Cortex of kidney (tissue), 1 donor: ENCODE measurements at places on chromosomes 4 and X.

- DNase-seq = no peak
These were observed 60.2 kb downstream of the CHRNA9 start for GRCh38 chr4:40395166-40395900.

- no peak for DNase-seq
These were observed 190.3 kb upstream of the SPOCK3 start for GRCh38 chr4:167424341-167425256.

DNA sequence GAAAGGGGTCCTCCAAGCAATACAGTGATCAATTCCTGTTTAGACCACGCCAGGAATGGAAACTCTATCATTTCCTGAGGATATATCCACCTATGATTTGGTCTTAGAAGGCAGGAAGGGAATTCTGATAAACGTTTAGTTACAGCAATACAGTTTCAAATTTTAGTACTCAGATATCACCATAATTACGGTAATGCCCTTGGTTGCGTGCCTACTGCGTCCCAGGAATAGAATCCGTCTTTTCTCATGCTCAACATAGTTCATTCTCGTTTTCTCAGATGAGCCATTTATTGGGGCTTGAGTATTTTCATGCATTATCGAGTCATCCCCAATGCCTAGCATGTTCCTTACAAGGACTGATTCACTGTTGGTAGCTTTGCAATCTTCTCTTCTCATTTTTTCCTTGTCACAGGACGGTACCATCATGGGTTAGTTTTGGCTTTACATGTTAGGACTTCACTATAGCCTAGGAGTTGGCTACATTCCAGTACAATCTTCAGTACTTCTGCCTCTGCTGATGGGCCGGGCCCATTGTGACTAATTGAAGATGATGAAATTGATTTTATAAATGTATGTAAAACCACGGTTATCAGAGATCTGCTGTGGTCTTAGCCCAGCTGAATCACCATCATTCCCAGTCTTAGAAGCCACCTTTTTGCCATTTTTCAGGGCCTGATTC, 4.4 kb upstream of the PRKX start:
- no peak for DNase-seq

GRCh38 chrX:37846558-37846933, 825 bp downstream of the DYNLT3 start:
- no peak for DNase-seq

GRCh38 chr4:52421811-52422213, 237.3 kb downstream of the USP46 start:
- no peak for DNase-seq

GRCh38 chrX:53093748-53094581, at the start of gene KANTR:
Gene KANTR (plus strand): TSS chrX:53094142. CDS start chrX:53124273, 30,131 bp downstream.
- peak; percentile 5 for DNase-seq

DNA sequence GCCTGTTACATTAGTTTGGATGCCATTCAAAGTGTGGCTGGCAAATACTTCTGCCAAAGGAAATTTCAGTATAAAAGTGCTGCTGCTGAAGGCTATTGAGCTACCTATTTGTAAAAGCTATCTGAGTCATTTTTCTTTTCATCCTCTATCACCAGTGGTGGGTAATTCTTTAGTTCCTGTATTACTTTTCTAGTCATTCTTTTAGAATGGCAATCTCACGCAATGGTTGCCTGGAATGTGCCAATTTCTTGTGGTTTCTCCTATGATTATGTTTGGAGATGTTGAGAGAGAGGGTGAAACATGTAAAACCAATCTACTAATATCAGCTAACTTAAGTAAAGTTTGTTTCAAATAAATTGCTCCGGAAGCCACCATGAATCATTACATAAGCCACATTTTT, 685.0 kb downstream of the RAPGEF2 start:
- DNase-seq = no peak

GRCh38 chr4:3862640-3863420, 96.6 kb downstream of the ADRA2C start:
- no peak for DNase-seq

DNA sequence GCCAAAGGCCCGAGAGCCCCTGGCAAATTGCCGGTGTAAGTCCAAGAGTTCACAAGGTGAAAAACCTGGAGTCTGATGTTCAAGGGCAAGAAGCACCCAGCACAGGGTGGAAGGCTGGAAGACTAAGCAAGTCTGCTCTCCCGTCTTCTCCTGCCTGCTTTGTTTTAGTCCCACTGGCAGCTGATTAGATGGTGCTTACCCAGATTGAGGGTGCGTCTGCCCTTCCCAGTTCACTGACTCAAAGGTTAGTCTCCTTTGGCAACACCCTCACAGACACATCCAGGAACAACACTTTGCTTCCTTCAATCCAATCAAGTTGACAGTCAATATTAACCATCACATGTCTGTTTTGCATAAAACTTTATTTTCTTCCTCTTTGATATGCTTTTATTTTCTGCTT, 157.4 kb downstream of the HS3ST1 start:
- DNase-seq = no peak

DNA sequence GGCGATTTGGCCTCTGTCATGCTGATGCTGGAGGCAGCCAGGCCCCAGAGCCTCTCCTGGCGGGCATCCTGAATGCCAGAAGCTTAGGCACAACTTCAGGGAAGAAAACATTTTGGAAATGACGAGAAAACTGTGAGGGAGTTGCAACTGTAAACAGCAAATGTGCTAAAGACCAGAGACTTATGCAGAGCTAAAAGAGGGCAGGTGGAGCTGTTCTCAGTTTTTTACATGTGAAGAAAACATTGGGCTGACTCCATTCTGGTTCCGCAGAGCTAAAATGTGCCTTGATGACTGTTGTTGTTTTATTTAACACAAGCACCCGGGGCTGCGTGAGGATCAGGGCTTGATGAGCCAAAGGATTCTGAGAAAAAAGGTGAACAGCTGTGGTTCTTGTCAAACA, 10.8 kb upstream of the ARX start:
- no peak for DNase-seq

DNA sequence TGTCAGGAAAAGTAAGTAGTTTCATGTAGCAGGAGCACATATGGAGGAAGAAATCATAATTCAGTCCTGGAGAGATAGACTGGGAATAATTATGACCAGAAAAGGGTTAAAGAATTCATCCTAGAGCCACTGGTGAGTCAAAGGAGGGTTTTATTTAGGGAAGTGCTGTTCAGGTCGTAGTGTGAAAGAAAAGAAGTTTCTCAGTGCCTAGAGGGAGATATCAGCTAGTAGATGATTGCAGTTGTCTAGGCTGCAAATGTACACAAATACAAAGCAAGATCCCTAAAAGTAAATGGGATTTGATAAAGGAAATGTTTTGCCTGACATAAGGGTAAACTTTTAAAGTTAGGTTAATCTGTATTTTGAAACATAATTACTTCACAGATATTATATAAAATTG, 403.2 kb downstream of the ACTRT1 start:
- no peak for DNase-seq

GRCh38 chr4:121706595-121707021, 9.8 kb upstream of the ANXA5 start:
- no peak for DNase-seq

DNA sequence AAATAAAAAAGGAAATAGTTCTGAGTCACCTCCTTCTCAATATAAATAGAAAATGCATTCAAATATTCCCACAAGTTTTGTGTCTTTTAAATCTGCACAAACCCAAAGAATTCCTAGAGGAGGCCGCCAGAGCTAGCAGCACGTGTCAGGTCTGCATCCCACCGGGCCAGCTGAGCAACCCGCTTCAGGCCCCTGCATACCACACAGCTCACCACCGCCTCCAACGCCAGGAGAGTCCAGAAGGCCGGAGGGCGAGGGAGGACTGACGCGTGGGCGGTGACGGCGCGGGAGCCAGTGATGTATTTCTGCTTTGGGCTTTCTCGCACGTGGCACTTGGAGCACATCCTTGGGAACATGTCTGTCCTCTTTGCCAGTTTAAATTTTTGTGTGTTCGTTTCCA, 61.9 kb upstream of the CLDN34 start:
- no peak for DNase-seq

DNA sequence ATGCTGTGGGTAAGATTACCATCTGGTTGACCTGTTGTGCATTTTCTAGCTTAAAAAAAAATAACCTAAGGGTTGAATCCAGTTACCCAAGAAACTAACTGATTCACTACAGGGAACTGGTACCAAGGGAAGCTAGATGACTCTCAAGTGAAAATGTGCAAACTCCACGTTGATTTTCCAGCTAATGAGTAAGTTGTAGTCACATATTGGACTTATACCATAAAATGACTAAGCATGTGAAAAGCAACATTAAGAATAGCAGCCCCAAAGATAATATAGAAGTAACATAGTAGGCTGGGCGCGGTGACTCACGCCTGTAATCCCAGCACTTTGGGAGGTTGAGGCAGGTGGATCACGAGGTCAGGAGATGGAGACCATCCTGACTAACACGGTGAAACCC, 270.9 kb downstream of the SPRY1 start:
- DNase-seq = no peak

GRCh38 chr4:47654972-47655693, 170.1 kb downstream of the ATP10D start:
- no peak for DNase-seq

DNA sequence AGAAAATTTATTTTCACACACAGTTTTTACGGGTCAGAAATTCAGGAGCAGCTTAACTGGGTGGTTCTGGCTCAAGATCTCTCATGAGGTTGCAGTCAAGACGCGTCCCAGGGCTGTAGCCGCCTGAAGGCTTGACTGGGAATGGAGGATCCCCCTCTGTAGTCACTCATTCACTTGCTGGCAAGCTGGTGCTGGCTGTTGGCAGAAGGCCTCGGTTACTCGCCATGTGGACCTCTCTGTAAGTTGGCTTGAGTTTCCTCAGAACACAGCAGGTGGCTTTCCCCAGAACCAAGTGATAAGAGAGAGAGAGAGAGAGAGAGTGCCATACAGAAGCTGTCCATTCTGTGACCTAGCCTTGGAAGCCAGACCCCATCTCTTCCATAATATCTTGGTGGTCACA, 132.8 kb downstream of the DCLK2 start:
- no peak for DNase-seq

DNA sequence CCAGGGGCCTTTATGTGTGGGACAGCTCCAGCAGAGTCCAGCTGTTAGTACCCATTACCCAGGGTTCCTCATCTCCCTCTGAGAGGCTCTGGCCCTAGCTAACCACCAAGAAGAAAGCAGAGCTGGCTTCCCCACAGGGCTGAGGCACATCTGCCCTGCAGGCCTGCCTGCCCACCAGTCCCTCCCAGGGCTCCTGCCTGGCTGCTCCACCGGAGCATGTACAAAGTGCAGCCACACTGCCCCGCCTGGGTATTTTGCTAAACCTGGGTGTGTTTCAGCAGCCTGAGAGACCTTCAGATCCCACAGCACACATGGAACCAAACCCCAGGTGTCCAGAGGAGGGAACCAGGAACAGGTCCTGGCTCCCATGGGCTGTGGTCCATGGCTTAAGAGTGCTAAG, 500.4 kb upstream of the KLHL4 start:
- DNase-seq = no peak

GRCh38 chr4:52546449-52546848, 112.7 kb downstream of the USP46 start:
- no peak for DNase-seq

- no peak for DNase-seq
These were observed 5.8 kb upstream of the USO1 start for GRCh38 chr4:75718529-75718928.

DNA sequence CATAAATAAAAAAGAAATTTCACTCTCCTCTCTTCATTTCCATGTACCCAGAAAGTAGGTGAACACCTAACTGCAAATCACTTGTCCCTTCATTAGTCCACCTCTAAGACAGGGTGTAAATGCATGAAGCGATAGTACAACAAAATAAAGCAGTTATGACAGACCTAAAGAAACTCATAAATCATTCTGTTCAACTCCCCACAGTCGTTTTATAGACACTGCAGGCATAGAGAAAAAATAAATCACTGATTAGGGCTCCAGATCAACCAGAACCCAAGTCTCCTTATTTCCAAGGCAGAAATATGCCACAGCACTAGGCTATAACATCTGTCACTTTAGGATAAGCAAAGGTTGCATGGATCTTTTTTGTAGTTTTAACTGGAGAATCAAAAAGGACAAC, 3.0 kb downstream of the RASGEF1B start:
- no peak for DNase-seq

DNA sequence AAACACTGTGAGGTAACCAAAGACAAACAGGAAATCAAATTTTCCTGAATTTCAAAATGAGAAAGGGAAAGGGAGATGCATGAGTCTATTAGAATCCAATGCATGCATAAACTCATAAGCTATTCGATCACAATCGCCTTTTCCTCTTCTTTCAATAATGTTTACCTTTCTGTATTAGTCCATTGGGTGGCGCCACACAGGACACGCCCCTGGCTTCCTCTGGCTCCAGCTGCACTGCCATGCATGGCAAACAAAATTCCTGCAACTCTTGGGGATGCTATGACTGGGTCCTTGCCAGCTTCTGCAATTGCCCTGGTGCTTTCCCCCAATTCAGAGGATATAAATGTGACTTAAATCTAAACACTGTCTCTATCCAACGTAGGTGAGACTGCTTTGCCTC, 424.5 kb upstream of the PCDH7 start:
- no peak for DNase-seq

- DNase-seq = no peak
These were observed 32.9 kb upstream of the MID1 start for GRCh38 chrX:10653302-10653701.

DNA sequence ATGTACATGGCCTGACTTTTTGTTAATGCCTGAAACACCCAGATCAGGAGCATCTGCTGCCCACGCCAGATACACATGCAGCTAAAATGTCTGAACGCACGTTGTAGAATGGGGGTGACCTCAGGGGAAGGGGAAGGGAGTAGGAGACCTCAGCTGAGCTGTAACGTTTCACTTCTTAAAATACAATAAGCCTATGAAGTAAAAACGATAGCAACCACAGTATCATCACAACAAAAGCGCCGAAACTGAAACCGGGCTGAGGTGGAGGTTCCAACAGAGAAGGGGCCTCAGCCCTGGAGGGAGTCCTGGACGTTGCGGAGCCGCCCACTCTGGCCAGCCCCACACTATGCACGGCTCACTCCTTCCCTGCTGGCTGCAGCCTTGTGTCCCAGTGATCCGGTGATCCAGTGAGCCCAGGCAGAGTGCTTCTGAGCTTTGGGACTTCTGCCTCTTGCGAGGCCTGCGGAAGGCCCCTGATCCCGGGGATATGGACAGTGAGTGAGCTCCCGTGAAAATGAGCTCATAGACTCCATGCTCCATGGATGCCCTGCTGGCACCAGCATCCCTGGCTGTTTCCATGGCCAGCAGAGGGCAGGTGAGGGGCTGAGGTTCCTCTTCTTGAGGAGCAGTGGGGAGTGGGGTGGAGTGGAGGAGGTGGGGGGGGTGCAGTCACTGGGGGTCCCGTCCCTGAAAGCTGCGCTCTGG, 52.0 kb downstream of the HMX1 start:
- DNase-seq = no peak

- no peak for DNase-seq
These were observed 82.8 kb downstream of the PHOX2B start for GRCh38 chr4:41665636-41666207.

- no peak for DNase-seq
These were observed 4.4 kb upstream of the INPP4B start for GRCh38 chr4:142850478-142850877.

- DNase-seq = no peak
These were observed 112.0 kb upstream of the PABPC4L start for GRCh38 chr4:134313591-134313990.
